Bone marrow (tissue), 2 donors: ENCODE measurements at places on chromosomes 6 and 20.

GRCh38 chr6:73610444-73611275, 43.1 kb downstream of the SLC17A5 start:
- no peak for DNase-seq

GRCh38 chr20:57480444-57481160, 44.3 kb downstream of the CTCFL start:
- DNase-seq = peak; percentile 51

GRCh38 chr20:23988561-23988960, at the start of gene GGTLC1:
Gene GGTLC1, minus strand, starts transcription at chr20:23988779. Its CDS starts 2,168 bp downstream, at chr20:23986611.
- no peak for DNase-seq

GRCh38 chr20:44756011-44756688, 10.5 kb downstream of the KCNK15 start:
- no peak for DNase-seq

- DNase-seq = no peak
Observed at GRCh38 chr20:56271974-56272373, 23.4 kb downstream of the MC3R start.

GRCh38 chr6:75331151-75331550, 46.6 kb upstream of the TMEM30A start:
- no peak for DNase-seq
